Naive thymus-derived CD4-positive, alpha-beta T cell (primary cell): ENCODE measurements at places on chromosomes 4 and X. TPM values are rescaled to one million over a fixed set of nuclear protein-coding genes. Genes with fewer than 3 reads are reported as not detected.

GRCh38 chr4:105951198-105951597 is 55.9 kb downstream of the NPNT start:
- H3K36me3 ChIP-seq = no peaks in the 10 kb centered on the region
- H3K4me1 ChIP-seq = no peaks in the 10 kb centered on the region
- DNase-seq = no peak
- no peak overlapping the region for H3K27ac ChIP-seq
- H3K4me3 ChIP-seq = no peak overlapping the region
- no peaks in the 10 kb centered on the region for H3K27me3 ChIP-seq

The CFAP99 gene
- not detected in 2 replicates for total RNA-seq

GRCh38 chrX:26328608-26329319 is 112.8 kb downstream of the MAGEB5 start:
- no peaks in the 10 kb centered on the region for H3K36me3 ChIP-seq
- no peaks in the 10 kb centered on the region for H3K27me3 ChIP-seq
- H3K4me1 ChIP-seq = no peaks in the 10 kb centered on the region
- H3K4me3 ChIP-seq = no peak overlapping the region
- no peak overlapping the region for H3K27ac ChIP-seq

DNA sequence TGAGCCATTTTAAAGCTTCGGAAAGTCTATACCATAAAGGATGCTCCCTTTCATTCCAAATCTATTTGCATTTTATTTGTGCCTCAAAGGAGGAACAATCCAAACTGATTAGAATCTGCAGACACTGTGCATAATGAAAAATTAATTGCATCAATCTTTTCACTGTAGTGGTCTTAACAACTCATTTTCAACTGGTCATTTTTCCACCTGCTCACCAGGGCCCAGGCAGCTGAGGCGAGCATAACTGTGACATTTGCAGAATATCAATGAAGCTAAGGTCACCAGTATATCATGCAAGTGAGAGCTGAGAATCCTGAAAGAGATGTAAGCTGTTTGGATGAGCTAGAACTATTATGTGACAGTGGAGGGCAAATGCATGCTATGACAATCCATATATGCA is 387.3 kb upstream of the TECRL start:
- H3K4me3 ChIP-seq = no peak overlapping the region
- no peak overlapping the region for H3K27ac ChIP-seq
- DNase-seq = no peak
- H3K27me3 ChIP-seq = no peaks in the 10 kb centered on the region
- H3K4me1 ChIP-seq = no peaks in the 10 kb centered on the region

GRCh38 chrX:1545776-1546408 is 8.9 kb upstream of the P2RY8 start:
- no peaks in the 10 kb centered on the region for H3K4me1 ChIP-seq
- no peaks in the 10 kb centered on the region for H3K36me3 ChIP-seq
- no peaks in the 10 kb centered on the region for H3K27me3 ChIP-seq
- H3K4me3 ChIP-seq = no peak overlapping the region
- no peak overlapping the region for H3K27ac ChIP-seq
- no peak for DNase-seq

The CFAP47 gene
- total RNA-seq = not detected

DNA sequence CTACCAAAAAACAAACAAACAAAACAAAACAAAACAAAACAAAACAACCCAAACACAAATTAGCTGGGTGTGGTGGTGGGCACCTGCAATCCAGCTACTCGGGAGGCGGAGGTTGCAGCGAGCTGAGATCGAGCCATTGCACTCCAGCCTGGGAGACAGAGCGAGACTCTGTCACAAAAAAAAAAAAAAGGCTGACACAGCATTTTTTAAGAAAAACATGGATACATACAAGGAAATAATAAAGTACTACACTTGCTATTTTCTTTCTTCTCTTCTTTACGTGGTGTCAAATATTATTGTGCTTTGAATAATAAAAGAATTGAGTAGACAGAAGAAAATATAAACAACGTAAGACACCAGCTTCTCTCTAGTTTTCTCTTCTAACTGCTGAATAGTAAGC is 73.9 kb downstream of the TEX11 start:
- H3K27me3 ChIP-seq = no peaks in the 10 kb centered on the region
- no peak overlapping the region for H3K27ac ChIP-seq
- H3K4me1 ChIP-seq = no peaks in the 10 kb centered on the region
- H3K36me3 ChIP-seq = no peaks in the 10 kb centered on the region
- no peak for DNase-seq
